NCI-H187 treated with DMSO at 0.1 percent for 48 hours (cell line): ENCODE measurements at places on chromosomes 16 and 17.

DNA sequence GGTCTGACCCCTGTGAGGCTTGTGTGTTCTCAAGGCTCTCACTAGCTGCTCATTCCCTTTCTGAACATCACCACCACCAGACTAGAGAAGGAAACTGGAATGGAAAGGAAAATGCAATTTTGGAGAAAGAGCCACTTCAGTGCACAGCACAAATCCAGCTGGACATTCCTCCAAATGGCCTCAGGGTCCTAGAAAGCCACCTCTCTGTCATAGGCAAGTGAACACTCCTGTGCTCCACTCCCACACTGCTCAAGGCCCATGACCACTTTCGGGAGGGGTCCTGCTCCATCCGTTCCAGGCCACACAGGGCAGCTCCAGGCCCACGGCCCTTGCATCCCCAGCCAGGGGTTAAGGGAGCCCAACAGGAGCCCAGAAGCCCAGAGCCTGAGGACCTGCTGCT is 2.6 kb downstream of the LRRC75A start:
- no peak for DNase-seq

DNA sequence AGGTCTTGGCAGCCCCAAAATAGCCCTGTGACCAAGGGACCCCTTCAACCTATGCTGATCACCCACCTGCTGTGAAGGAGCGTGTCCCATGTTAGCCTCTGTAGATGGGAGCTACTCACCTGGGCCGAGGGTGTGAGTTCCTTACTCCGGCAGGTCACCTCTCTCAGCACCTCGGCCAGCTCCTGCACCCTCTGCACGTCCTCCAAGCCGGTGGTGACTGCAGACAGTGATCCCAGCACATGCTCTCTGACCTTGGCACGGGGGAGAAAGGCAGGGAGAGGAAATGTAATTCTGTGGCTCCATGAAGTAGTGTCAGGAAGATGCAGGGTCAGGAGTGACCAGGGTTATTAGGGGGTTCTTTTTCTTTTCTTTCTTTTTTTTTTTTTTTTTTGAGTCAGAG is 67.7 kb upstream of the BCO1 start:
- no peak for DNase-seq

- no peak for DNase-seq
Measured at GRCh38 chr16:65660390-65660789, 538.5 kb upstream of the CDH11 start.

- no peak for DNase-seq
Measured at GRCh38 chr16:72704746-72705372, 343.1 kb downstream of the ZFHX3 start.

DNA sequence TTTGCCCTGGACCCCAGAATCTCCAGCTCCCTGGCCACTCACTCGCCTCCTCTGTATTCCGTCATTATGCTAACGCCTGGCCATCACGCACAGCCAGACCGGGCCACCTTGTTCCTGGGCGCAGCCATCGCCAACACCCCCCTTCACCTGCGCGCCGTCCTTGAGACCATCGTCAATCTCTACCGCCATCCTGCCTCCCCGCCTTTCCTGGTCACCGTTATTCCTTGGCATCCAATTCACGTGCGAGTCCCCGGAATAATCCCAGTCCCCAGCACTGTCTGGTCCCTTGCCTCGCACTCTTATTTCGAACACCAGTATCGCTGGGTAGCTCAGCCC is 541 bp downstream of the VKORC1 start:
- DNase-seq, result no peak

DNA sequence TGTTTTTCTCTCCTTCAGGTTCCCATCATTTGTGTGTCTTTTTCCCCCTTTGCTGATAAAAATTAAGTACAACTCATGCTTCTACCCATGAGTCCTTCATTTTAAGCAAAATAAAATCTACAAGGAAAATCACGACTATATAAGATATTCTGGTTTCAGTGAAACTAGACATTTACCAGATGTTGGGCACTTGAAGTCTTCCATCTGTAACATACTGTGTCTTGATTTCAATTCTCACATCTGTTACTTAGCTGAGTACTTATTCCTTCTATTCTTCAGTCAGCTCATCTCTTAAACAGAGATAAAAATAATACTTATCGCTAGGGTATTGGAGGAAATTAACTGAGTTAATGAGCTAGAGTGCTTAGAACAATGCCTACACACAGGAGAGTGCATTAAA is 893.0 kb upstream of the SOX9 start:
- no peak for DNase-seq

DNA sequence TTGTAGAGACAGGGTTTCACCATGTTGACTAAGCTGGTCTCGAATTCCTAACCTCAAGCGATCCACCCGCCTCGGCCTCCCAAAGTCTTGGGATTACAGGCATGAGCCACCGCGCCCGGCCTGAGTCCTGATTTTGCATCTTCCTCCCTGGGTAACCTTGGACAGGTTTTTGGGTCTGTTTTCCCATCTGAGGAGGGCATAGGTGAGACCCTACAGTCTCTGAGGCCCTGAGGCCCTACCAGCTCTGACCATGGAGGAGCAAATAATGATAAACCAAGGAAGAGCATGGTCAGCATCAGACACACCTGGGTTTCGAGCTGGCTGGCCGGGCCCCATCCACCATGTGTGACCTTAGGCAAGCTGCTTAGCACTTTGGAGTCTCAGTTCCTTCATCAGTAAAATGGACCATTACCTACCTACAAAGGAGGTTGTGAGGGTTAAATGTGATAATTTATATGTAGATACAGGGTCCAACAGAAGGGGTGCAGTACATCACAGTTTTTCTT is 1.2 kb upstream of the NCBP3 start:
- DNase-seq, result no peak

GRCh38 chr16:56068816-56069215 is 122.5 kb upstream of the GNAO1 start:
- no peak for DNase-seq

GRCh38 chr17:59376506-59376905 is 45.1 kb downstream of the YPEL2 start:
- DNase-seq, result no peak
